Mesothelial cell of epicardium (in vitro differentiated cells): ENCODE measurements at places on chromosomes 7 and 10. TPM values are rescaled to one million over a fixed set of nuclear protein-coding genes. Genes with fewer than 3 reads are reported as not detected.

The MYH16 gene
- total RNA-seq, result 0.09 TPM in 1 of 3 replicates, not detected in the others

The AOAH gene
- 0.40 to 0.89 TPM (median 0.45 TPM) in 3 replicates for total RNA-seq

The JAKMIP3 gene
- total RNA-seq, result 1.2 to 1.4 TPM (median 1.3 TPM) in 3 replicates

The AGMO gene
- total RNA-seq, result 0.95 to 1.1 TPM (median 1.0 TPM) in 3 replicates

The BMI1 gene
- 45.2 to 52.3 TPM (median 52.1 TPM) in 3 replicates for total RNA-seq

The CYP26C1 gene
- total RNA-seq, result 0.38 to 0.60 TPM (median 0.44 TPM) in 3 replicates

The TMEM270 gene
- total RNA-seq, result not detected in 3 replicates

The CYP2E1 gene
- 2.1 to 3.5 TPM (median 2.8 TPM) in 3 replicates for total RNA-seq

The ATXN7L1 gene
- total RNA-seq, result 17.9 to 18.7 TPM (median 18.0 TPM) in 3 replicates

The OR2F2 gene
- total RNA-seq, result not detected in 3 replicates

The OIT3 gene
- total RNA-seq, result 0.34 to 0.72 TPM (median 0.38 TPM) in 3 replicates

The CYP2W1 gene
- total RNA-seq, result 5.6 to 6.2 TPM (median 5.8 TPM) in 3 replicates

The MAPK8 gene
- 62.4 to 66.4 TPM (median 65.0 TPM) in 3 replicates for total RNA-seq

The HOXA4 gene
- 51.0 to 55.9 TPM (median 54.7 TPM) in 3 replicates for total RNA-seq

The AFAP1L2 gene
- total RNA-seq, result 4.0 to 5.7 TPM (median 5.7 TPM) in 3 replicates

The IFIT2 gene
- total RNA-seq, result 2.3 to 3.6 TPM (median 2.9 TPM) in 3 replicates

The YWHAG gene
- 144 to 145 TPM (median 145 TPM) in 3 replicates for total RNA-seq

The TSPAN15 gene
- total RNA-seq, result 17.7 to 20.9 TPM (median 19.7 TPM) in 3 replicates

The PIK3CG gene
- 0.07 to 0.11 TPM (median 0.09 TPM) in 3 replicates for total RNA-seq

The AGBL3 gene
- total RNA-seq, result 2.2 to 3.7 TPM (median 2.3 TPM) in 3 replicates

The FGFR2 gene
- 78.0 to 88.3 TPM (median 83.2 TPM) in 3 replicates for total RNA-seq

The PHKG1 gene
- total RNA-seq, result 1.7 to 2.6 TPM (median 2.6 TPM) in 3 replicates

The LRRTM3 gene
- 4.6 to 5.6 TPM (median 5.2 TPM) in 3 replicates for total RNA-seq

The GHRHR gene
- 1.6 TPM in 1 of 3 replicates, not detected in the others for total RNA-seq

The MAP3K8 gene
- 25.0 to 29.0 TPM (median 25.3 TPM) in 3 replicates for total RNA-seq

The NPY gene
- total RNA-seq, result not detected in 3 replicates

The DCLRE1A gene
- total RNA-seq, result 6.4 to 6.7 TPM (median 6.4 TPM) in 3 replicates

The SPOCK2 gene
- total RNA-seq, result 26.7 to 32.4 TPM (median 28.5 TPM) in 3 replicates

The DNA2 gene
- 14.4 to 18.8 TPM (median 17.3 TPM) in 3 replicates for total RNA-seq

The DYDC2 gene
- 0.16 to 0.24 TPM (median 0.20 TPM) in 3 replicates for total RNA-seq

The PSMG3 gene
- 27.0 to 32.5 TPM (median 31.0 TPM) in 3 replicates for total RNA-seq

The MRLN gene
- total RNA-seq, result not detected in 3 replicates
